Fibroblast of lung (primary cell): ENCODE measurements at places on chromosomes 5 and 9. TPM values are rescaled to one million over a fixed set of nuclear protein-coding genes. Genes with fewer than 3 reads are reported as not detected.

GRCh38 chr9:133945977-133946753 is 46.0 kb downstream of the VAV2 start:
- no peak for DNase-seq
- H3K4me1 ChIP-seq = peaks cover 7% of the 10 kb centered on the region
- H3K27ac ChIP-seq = no peak overlapping the region
- H3K4me3 ChIP-seq = no peak overlapping the region

Gene KCNMB1
- not detected in 2 replicates for total RNA-seq

Gene SPARC
- 408 and 448 TPM in 2 replicates for total RNA-seq

DNA sequence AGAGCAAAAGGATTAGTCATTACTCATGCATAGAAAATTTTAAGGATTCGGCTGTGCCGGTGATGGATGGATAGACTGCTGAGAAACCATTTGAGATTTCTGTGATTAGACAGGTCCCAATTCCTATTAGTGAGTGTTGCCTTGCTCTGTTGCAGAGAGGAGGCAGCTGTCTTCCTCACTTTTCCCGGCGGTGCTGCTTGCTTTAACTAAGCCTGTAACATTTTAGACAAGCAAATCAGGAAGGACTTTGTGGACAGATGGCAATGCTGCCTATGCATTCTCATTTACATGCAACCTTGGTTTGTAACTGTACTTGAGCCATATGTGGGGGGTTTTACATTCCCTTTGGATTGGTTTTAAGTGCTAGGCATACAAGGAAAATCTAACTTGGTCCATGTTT is 1176.3 kb downstream of the CDH18 start:
- H3K27ac ChIP-seq = no peak overlapping the region
- no peaks in the 10 kb centered on the region for H3K4me1 ChIP-seq
- no peaks in the 10 kb centered on the region for H3K36me3 ChIP-seq
- DNase-seq = no peak
- H3K4me3 ChIP-seq = no peak overlapping the region
